ENCODE measurements at places on chromosomes 6 and 20. TPM values are rescaled to one million over a fixed set of nuclear protein-coding genes. Genes with fewer than 3 reads are reported as not detected.

The GNL1 gene
- 92.4 TPM for total RNA-seq

The CCN2 gene
- total RNA-seq = not detected

The GGTLC1 gene
- not detected for total RNA-seq

The APCDD1L gene
- total RNA-seq = not detected

The SMIM13 gene
- 14.6 TPM for total RNA-seq

The KPNA5 gene
- total RNA-seq = 7.6 TPM

The FOXS1 gene
- not detected for total RNA-seq

The CCDC170 gene
- 0.15 TPM for total RNA-seq

The SLPI gene
- not detected for total RNA-seq

The PAX1 gene
- total RNA-seq = not detected

The ACSS2 gene
- total RNA-seq = 38.0 TPM

The OPN5 gene
- total RNA-seq = not detected

The F13A1 gene
- total RNA-seq = not detected

The SNRPB gene
- total RNA-seq = 533 TPM

The DDX43 gene
- total RNA-seq = 0.66 TPM

- no peak for DNase-seq
These were observed 85.4 kb upstream of the RALY start for GRCh38 chr20:33908336-33908735.

GRCh38 chr6:154318721-154319120 is 37.9 kb downstream of the IPCEF1 start:
- no peak for DNase-seq

DNA sequence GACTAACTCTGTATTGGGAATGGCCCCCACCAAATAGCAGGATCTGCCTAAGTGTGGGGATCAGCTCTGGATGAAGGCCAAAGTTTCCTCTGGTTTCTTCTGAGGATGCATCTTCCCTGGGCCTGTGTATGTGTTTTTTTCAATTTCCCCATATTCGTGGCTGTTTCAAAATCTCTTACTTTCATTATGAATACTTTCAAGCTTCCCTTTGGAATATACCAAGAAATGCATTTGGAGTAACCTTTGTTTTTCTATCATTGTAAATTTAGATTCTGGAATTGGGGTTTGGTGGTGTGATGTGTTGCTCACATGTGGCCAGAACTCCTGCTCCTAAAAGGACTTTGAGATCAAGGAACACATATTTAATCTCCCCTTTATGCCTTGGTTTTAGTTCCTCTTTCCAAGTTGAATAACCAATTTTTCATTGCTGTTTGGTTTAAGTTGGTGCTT is 8.4 kb downstream of the ENTPD6 start:
- DNase-seq = no peak

- no peak for DNase-seq
These were observed 565.1 kb upstream of the FLRT3 start for GRCh38 chr20:14902432-14903089.

DNA sequence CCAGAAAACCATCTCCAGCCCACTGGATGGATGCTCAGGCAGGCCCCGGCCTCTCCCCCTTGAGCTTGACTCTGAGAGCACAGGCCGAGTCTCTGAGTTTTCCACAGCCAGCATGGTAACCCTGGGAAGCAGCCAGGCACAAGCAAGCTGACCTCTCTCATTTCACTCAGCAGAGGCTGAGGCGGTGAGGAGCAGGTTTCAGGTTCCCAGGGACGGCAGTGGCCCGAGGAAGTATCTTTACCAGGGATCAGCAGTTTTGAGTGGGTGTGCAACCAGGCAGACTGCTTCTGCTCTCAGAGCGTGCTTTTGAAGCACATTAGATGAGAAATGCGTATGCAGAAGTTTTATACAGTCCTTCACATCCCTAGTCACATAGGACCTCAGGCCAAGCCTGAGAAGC is 12.6 kb downstream of the HCK start:
- no peak for DNase-seq

GRCh38 chr20:31992086-31992485 is 18.2 kb upstream of the CCM2L start:
- DNase-seq = no peak

DNA sequence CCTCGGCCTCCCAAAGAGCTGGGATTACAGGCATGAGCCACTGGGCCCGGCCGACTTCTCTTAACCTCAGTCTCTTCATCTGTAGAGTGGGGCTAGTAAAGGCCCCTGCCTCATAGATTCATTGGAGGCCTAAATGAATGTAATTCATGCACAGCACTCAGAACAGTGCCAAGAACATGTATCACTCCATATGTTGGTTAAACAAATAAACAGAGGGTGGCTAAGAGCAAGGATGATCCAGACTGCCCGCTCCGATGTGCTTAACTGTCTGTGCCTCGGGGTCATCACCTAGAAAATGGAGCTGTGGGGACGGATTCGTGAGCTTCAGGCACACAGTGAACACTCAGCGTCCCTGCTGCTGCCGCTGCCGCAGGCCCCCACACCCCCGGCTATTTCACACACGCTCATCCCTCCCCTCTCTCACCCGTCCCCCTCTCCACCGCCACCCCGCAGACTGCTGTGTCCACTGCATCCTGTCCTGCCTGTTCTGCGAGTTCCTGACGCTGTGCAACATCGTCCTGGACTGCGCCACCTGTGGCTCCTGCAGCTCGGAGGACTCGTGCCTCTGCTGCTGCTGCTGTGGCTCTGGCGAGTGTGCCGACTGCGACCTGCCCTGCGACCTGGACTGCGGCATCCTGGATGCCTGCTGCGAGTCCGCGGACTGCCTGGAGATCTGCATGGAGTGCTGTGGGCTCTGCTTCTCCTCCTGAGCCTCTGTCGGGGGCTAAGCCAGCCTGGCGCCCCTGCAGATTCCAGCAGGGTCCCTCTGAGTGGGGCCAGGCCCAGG is 14.8 kb downstream of the MDFI start:
- no peak for DNase-seq

- no peak for DNase-seq
These were observed 150.7 kb downstream of the FRK start for GRCh38 chr6:115909923-115910546.

GRCh38 chr6:13725570-13725969 is 13.9 kb upstream of the RANBP9 start:
- no peak for DNase-seq

GRCh38 chr20:58237318-58238132 is 9.1 kb upstream of the ANKRD60 start:
- DNase-seq = no peak

DNA sequence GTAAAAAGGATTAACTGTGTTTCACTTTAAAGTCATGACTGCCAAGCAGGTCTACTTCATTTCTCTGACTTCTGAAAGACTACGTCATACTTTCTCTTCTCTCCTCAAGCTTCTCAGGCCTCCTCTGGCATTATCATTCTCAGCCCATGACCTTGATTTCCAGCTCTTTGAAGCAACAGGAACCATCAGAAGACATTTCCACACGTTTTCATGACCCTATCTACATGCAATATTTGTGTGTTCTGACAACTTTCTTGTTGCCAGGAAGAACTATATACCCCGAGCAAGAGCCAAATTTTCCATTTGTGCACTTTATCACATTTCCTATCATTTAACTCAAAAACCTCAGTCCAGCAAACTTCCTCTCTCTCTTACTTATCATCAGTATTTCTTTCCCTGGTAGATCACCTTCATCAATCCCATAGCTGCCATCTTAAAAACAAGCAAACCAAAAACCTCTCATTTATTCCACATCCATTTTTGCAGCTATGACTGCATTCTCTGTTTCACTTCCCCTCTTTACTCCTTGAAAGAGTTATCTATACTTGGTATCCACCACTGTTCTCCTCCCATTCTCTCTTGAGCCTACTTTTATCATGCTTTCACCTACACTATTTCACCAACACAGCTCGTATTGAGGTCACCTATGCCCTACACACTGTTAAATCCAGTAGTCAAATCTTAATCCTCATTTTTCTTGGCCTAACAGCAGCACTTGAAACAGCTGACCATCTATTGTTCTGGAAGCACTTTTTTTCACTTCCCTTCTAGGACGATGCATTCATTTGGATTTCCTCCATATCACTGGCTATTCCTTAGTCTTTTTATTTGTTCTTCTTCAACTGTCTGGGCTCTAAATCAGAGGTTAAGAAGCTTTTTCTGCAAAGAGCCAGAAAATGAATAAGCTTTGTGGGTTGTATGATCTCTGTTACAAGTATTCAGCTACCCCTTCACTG is 47.1 kb downstream of the STX7 start:
- no peak for DNase-seq

GRCh38 chr6:7675353-7675945 is 50.5 kb upstream of the BMP6 start:
- DNase-seq = no peak

DNA sequence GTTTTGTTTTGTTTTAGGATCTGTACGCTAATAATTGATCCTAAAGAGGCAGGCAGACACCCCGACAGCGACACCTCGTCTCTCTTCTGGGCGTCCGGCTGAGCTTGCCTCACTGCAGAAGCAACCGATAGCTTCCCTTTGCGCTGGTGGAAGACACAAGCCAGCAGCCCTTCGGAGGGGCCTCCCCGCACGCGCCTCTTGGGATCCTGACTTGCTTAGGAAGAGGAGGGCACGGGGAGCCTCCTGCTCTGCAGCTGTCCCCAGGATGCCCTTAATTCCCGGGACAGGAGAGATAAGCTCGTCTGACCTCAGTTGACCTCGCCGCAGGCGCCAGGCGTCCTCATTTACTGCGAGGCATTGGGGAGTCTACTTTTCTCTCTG is 94.0 kb downstream of the CD83 start:
- DNase-seq = peak; percentile 3

- DNase-seq = no peak
These were observed 11.8 kb downstream of the CPNE5 start for GRCh38 chr6:36827261-36828079.

DNA sequence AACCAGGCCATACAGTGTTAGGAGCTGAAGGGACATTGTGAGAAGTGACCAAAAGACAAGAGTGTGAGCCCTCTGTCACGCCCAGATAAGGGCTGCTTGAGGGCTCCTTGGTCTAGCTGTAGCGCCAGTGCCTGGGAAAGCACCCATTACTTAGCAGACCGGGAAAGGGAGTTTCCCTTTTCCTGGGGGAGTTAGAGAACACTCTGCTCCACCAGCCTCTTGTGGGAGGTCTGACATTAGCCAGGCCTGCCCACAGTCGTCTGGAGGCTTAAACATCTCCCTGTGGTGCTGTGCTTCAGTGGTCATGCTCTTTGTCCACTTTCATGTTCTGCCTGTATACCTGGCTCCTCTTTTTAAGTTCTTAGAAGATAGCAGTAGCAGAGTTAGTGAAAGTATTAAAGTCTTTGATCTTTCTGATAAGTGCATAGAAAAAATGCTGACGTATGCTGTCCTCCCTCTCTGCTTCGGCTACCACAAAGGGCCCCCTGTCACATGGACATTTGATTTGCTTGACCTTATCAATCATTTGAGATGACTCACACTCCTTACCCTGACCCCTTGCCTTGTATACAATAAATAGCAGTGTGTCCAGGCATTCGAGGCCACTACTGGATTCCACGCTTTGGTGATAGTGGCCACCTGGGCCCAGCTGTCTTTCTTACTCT is 201.5 kb upstream of the ECI2 start:
- DNase-seq = no peak

- DNase-seq = no peak
These were observed 12.1 kb upstream of the C20orf203 start for GRCh38 chr20:32685541-32686529.

- DNase-seq = no peak
These were observed 16.2 kb upstream of the RSPO3 start for GRCh38 chr6:127102299-127102698.

All from activated T-helper 1 cell treated with anti-CD3 and anti-CD28 coated beads, Interleukin-12 subunit alpha, Interleukin-12 subunit beta, Interleukin-2, Interleukin-4 antibody, amounts not matched to agents 30 ng/mL and 10 ng/mL and 1 ng/mL, durations not matched to agents 14 hours and 24 hours and 36 hours (primary cell).